Stimulated activated naive CD8-positive, alpha-beta T cell treated with anti-CD3 and anti-CD28 coated beads, Interleukin-15, amount 100 ng/mL, for 72 hours (primary cell): ENCODE measurements at places on chromosomes 6 and 20.
A peak's percentile ranks its signal among the peaks of the same experiment; 100 is the strongest.

DNA sequence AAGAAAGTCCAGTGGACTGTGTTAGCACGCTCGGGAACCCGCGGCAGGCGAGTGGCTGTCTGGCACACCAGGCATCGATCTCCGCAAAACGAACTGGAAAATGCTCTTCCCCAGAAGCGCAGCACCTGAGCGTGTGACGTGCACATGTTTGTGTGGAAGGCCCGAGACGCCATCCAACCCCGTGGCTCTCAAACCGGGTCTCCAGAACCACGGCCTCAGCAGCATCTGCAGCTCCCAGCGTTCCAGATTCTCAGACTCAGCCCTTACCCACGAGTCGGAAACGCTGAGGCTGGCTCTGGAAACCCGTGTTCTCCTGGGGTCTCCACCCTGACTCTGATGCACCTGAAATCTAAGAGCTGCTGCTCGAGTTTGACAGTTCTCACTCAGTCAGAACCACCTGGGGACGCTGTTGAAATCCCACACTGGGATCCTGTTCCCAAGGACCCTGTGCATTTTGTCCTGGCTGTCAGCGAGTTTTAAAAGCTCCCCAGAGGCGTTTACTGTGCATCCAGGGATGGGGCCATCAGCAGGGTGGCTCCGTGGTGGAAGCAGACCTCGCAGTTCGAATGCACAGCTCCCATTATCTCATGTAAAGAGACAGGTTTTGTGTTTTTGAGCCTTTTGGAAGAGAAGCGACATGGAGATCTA lies 69.0 kb downstream of the DLL1 start:
- no peak for DNase-seq

DNA sequence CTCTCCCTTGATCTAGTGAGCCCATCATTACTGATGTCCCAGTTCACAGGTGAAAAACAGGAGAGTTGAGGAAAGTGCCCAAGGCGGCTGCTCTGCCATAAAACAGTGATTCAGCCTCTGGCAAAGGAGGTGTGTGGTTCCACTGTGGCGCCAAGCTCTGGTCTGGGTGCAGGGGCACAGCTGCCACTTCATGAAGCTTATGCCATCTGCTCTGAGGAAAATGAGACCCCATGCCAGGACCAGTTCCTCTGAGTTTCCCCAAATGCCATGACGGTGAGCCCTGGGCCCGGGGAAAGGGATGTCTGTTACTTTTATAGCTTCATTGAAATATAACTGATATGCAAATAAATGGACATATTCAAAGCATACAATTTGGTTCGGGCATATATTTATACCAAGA lies 33.7 kb upstream of the ZBP1 start:
- no peak for DNase-seq

- DNase-seq, result no peak
These were observed 88.3 kb downstream of the CEBPB start for GRCh38 chr20:50278684-50279531.

- peak; percentile 85 for DNase-seq
These were observed 24.5 kb downstream of the ILRUN start for GRCh38 chr6:34671801-34672656.

GRCh38 chr6:1561355-1561754 lies 48.4 kb upstream of the FOXC1 start:
- no peak for DNase-seq

DNA sequence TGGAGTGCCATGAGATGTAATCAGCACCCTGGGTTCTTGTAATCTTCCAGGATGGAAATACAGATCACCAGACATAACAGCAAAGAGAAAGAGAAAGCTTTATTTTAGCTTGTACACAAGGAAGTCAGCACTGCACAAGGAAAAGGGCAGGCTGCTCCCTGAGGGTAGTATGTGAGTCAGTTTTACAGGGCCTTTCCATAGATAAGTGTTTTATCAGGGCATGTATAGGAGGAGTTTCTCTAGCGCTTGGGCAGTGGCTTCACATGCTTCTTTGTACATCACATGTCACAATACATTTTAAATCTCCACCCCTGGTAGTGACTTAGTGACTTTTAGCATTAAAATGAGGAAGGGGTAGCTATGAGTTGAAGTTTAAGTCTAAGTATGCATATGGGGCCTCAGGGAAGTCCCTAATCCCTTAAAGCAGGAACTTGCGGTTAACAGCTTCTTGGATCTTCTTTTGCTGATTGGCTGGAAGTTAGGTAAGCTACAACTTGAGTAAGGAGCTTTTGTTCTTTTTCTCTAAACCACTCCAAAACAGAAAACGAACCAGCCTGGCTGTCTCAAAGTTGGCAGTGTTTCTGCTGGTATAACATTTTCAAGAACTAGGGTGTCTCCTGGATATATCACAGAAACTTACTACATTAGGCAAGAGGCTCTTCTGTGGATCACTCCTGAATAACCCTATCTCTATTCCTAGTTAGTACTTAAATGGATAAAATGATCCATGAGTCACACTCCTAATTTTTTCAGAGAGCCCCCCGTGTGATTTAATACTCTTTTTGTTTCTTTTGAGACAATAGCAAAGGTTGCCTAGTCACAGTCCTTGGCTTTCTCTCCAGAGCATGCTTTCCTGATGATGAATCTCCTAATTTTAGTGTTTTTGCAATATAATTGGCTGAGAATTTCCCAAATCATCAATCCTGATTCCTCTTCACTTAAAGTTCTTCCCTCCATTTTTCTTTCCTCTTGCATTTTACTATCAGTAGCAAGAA lies 60.2 kb downstream of the MRAP2 start:
- no peak for DNase-seq

DNA sequence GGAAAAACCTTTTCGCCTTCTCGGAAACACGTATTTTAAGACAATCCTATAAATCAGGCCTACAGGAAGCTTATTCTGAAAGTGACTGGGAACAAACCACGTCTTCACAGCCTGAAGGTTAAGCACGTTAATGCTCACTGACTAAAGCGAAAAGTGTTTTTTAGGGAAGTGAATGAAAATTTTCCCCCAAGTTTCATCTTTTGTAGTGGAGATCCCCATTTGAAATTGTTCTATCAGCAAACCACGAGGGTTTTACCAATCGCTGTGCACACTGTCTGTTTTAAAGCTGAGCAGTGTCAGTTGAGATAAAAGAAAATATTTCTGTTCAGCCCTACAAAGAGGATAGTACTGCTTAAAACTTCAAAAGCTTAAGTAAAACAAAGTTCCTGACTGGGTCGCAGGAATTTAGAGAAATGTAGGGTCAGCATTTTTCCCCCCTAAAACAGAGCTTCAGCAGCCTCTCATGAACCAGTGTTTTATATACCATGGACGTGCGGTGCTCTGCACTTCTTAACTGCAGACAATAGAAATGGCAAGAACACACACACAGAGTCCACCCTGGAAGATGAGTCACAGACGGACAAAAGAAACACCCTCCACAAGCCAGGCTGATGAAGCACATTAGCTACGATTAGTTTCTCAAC lies 34.9 kb downstream of the SLC22A23 start:
- no peak for DNase-seq

- DNase-seq, result no peak
These were observed 87.4 kb upstream of the JAG1 start for GRCh38 chr20:10761232-10761631.

GRCh38 chr6:15086348-15087158 lies 159.3 kb upstream of the JARID2 start:
- no peak for DNase-seq

- DNase-seq, result no peak
These were observed 55.9 kb downstream of the TBC1D7 start for GRCh38 chr6:13272131-13273046.

DNA sequence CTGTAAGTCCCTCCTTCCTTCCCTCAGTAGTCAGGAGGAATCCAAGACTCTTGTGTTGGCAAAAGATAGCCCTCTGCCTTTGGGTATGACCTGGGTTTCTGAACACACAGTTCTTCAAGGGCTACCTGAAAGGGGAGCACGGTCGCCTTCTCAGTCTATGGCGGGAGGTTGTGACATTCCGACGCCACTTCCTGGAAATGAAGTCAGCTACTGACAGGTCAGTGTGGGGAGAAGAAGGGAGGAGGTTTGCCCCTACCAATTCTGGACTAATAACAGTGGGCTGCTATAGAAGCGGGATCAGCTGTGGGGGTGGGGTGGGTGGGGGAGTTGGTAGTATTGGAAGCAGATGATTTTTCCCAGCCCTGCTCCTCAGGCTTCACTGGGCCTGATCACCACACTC lies 11.5 kb downstream of the CEP250 start:
- no peak for DNase-seq

DNA sequence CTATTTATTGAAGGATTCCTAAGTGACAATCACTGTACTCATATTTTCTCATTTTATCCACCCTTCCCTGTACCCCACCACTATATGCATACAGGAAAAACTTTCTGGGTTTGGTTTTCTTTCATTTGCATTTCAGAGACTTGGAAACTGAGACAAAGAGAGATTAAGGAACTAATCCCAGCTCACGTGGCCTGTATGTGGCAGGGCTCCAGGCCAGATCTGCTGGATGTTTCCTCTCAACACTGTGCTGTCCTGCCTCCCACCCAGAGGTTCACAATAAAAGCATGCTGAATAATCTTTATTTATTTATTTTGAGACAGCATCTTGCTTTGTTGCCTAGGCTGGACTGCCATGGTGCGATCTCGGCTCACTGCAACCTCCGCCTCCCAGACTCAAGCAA lies 50.2 kb downstream of the CEP162 start:
- no peak for DNase-seq

DNA sequence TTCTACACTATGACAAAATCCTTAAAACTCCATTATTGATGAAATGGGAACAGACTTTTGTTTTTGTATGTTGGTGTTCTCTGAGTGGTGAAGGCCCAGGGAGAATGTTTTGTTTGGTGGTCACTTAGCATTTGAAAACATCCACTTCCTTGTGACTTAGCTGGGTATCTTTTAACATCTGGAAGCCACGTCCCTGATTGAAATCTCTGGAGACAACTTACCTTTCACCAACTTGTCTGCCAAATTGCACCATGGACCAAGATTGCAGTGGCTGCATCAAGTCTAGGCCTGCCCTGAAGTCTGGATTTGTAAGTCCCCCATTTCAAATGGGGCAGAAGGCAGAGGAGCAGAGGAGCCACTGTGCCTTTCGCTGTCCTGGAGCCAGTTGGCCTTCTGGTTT lies 534 bp upstream of the EFCAB8 start:
- DNase-seq, result no peak

GRCh38 chr20:49630396-49630951 lies 62.5 kb upstream of the PTGIS start:
- DNase-seq, result no peak

DNA sequence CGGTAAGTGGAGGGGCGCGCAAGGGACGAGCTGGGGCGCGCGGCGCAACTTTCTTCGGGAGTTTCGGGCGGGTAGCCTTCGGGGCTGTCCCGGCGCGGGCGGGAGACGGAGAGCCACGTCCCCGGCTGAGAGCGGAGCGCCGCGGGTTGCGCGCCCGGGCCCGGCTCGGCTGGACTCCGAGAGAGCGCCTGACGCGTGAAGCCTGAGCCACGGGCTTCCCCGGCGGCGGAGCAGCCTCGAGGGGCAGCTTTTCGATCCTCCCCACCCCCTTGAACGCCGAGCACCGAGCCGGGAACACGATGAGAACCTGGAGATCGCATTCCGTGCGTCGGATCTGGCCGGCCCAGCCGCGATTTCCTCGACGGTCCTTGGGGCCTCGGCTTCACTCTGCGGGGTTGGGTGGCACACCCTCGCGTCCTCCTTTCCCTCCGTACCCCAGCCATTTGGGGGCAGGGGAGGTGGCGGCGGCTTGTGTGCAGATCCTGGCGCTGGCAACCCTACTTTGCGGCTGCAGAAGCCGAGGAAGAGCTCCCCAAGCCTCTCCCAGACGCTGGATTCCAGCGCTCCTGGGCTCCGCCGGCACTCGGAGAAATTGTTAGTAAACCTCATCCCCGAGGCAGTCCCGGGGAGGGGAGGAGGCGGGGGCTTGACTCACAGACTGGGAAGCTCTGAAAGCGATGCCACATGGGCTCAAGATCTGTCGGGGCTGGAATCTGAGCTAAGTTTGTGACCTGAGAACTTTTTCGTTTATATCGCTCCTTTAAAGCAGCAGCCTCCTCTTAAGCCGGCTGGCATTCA lies 572 bp downstream of the DSE start:
- peak; percentile 40 for DNase-seq

DNA sequence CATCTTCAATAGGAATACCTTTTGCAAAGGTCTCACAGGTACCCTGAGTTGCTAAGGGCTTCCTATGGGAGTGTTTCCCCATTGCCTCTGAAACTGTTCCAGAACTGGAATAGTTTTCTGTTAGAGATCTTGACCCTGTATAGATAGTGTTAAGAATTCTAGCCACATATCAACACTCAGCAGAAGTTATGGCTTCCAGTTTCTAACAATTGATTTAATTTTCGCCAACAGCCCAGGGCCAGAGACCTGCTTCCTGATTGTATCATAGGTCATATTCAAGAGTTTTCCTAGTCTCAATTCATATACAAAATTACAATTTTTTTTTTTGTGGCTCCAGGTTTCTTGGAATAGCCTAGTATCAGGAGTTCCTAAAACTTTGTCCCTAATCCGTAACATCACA lies 61.0 kb downstream of the PXDC1 start:
- no peak for DNase-seq

DNA sequence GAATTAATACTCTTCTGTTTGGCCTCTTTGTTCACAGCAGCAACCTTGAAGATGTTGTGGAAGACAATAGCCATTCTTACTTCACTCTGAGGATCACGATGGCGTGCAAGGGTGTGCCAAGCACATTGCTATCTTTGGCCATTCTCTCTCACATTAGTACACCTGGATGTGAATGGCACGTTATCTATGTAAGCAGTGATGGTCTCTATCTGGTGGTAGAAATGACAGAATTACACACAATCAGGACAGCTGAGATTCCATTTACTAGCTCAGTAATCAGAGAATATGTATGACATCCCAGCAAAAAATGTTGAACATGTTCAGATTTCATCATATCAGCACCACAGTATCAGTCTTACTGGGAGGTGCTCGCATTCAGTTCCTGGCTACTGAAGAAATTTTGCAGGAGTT lies 116.2 kb downstream of the LCA5 start:
- DNase-seq, result no peak

GRCh38 chr20:63265891-63266515 lies 6.6 kb upstream of the ARFGAP1 start:
- DNase-seq, result no peak

DNA sequence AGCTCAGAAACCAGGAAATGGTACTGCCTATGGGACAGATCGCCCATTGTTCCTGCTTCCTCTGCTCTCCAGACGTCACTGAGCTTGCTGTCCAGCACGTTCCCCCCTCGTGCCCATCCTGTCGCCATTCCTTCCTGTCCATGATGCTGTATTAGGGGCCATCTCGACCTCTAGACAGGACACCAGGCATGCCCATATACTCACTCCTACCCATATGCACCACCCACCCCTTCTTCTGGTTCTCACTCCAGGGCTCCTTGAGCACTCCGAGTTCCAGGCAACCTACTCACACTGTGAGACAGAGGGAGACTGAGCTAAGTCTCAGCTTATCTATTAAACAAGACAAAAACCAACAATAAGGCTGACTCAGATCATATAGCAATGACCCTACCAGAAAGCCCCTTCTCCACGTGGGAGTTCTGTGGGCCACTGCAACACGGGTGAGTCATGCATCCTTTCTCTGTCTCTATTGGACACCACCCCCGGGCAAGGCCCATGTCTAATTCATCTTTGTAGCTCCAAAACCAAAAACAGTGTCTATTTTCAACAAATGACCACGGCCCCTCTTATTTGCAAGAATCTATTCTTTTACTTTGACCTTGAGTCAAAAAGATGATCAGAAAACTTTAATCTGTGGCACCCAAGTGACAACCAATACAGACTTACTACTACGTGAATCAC lies 65.7 kb downstream of the PSMG4 start:
- DNase-seq, result peak; percentile 43
